ENCODE measurements at places on chromosomes 3 and 15.
A peak's percentile ranks its signal among the peaks of the same experiment; 100 is the strongest.

DNA sequence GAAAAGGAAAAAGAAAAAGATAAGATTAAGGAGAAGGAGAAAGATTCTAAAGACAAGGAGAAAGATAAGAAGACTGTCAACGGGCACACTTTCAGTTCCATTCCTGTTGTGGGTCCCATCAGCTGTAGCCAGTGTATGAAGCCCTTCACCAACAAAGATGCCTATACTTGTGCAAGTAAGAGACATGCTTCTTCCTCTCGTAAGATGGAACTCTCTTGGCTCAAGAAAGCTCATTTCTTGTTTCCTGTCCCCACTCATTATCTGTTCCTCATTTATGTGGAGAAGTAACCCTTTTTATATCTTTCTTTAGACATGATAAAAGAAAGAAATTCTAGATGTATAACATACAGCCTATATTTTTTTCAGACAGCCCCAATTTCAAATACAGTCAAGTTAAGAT lies 101.4 kb downstream of the KLHL25 start:
- no peak for DNase-seq

DNA sequence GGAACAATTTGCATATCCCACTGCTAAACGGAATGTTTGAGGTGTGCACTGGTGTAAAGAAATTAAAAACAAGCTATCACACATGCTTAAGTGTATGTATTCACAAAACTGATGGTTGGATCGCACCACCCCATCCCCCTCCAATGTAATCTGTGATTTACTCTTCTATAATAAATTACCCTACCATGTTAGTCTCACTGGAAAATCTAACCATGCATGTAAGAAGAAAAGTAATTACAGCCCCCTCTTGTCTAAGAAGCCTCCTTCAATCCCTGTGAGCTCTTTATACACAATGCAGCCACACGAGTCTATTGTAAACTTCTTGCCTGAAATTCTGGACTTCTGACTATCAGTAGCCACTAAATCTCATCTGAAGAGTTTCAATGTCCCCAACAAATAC lies 173.6 kb downstream of the ZBTB20 start:
- no peak for DNase-seq

- no peak for DNase-seq
Measured at GRCh38 chr15:71335591-71335990, 220.3 kb downstream of the THSD4 start.

DNA sequence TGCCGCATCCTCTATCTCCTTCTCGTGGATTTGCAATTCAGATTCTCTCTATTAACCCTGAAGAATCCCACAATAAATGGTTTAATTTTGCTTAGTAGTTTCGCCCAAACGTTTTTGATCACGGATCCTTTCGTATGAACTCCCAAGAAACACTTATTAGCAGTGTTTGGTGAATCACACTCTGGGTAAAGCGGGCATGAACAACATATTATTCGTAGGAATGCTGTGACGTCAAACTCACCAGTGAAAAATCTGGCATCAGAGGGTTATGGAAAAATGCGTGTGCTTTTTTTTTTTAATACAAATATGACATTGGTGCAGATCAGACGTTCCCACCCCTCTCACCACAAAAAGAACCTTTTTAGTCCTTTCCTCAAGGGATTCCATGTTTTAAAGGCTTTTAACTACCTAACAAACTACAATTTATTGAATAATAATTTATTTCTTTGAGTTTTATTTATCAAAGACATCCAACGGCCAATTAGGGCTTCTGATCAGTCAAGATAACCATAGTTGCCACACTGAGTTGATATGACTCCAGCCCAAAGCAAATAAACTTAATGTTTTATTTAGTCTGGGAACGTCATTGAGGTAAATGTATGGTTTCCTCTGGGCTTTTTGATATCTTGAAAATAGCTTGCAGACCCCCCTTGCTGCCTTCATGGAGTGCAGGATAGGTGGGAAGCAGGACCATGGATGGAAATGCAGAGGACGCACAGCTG lies 45.5 kb upstream of the CGNL1 start:
- no peak for DNase-seq

- no peak for DNase-seq
Measured at GRCh38 chr15:33780011-33780768, 188.1 kb upstream of the CHRM5 start.

- DNase-seq = no peak
Measured at GRCh38 chr3:187518616-187519015, 150.4 kb downstream of the RTP4 start.

GRCh38 chr3:192884777-192885773 lies 32.6 kb downstream of the MB21D2 start:
- no peak for DNase-seq

GRCh38 chr15:68210821-68211655 lies 5.9 kb upstream of the CALML4 start:
- no peak for DNase-seq

GRCh38 chr3:191051037-191051436 lies 148.0 kb upstream of the OSTN start:
- DNase-seq = peak; percentile 31

- no peak for DNase-seq
Measured at GRCh38 chr3:73653351-73653750, 28.6 kb upstream of the PDZRN3 start.

DNA sequence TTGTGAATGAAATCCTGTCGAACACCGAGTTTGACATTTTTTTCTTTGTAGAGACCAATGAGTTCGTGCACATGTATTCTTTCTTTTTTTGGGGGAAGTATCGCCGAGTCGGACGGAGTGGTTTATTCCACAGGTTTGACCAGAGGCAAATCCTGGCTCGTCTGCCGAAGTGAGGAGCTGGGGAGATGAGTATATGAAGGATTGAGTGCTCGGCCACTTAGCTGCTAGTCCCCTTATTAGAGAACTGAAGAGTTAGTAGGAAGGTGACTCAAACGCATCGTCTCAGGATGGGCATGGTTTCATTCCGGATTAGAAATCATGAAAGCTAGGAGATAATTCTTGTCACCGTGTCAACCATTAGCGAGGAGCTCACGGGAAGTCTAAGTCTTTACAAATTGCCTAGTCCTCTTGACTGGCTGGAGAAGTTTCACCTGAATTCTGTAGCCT lies 154.7 kb upstream of the GOLIM4 start:
- peak; percentile 61 for DNase-seq

- DNase-seq = no peak
Measured at GRCh38 chr3:189641776-189642175, 10.6 kb downstream of the TP63 start.

DNA sequence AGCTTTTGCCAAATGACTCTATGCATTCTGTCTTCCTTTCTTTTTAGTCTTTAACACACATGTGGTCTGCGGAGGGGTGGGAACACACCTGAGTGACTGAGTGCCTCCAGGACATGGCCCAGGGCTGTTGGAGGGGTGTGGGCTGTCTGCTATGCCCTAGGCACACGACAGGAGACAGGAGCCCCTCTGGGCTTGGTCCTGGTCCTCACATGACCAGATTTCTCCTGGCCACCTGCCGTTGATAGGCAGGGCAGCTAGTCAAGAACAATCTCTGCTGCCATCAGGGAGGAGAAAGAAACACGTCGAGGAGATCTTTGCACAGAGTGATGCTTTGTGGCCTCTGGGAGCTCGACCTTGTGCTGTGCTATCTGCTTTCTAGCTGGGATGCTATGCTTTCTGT lies 176.6 kb downstream of the KLF13 start:
- no peak for DNase-seq

DNA sequence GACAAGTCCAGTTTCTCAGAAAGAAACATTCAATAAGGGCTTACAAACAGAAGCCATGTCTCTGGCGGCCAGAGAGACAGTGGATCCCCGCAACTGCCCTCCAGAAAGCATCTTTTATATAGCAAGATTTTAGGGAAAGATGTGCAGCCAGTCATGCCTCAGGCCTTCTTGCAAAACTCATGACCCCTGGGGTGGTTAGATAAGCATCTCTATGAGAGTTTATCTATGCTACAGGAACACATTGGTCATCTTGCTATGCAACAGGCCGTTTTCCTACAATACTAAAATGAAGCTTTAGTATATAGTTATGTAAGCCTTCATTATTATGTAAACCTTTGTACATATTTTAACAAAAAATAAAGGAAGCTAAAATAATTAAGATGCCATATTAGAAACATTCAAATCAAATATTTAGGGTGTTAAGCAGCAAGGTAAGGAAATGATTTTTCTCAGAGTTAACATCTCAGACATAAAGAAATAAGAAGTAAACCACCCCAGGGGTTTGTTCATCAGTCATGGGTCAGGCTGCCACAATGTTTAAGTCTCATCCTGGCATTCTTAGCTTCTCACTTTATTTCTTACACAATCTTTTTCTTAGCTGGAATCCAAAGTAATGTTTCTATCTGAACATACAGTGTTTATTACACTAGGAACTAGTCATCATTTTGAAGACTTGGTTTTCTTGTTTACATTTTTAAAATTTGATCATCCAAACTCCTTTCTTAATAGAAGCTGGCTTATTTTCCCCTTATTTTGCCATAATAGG lies 6.3 kb upstream of the FSIP1 start:
- no peak for DNase-seq

- DNase-seq = no peak
Measured at GRCh38 chr15:40257656-40258450, 19.0 kb downstream of the PAK6 start.

DNA sequence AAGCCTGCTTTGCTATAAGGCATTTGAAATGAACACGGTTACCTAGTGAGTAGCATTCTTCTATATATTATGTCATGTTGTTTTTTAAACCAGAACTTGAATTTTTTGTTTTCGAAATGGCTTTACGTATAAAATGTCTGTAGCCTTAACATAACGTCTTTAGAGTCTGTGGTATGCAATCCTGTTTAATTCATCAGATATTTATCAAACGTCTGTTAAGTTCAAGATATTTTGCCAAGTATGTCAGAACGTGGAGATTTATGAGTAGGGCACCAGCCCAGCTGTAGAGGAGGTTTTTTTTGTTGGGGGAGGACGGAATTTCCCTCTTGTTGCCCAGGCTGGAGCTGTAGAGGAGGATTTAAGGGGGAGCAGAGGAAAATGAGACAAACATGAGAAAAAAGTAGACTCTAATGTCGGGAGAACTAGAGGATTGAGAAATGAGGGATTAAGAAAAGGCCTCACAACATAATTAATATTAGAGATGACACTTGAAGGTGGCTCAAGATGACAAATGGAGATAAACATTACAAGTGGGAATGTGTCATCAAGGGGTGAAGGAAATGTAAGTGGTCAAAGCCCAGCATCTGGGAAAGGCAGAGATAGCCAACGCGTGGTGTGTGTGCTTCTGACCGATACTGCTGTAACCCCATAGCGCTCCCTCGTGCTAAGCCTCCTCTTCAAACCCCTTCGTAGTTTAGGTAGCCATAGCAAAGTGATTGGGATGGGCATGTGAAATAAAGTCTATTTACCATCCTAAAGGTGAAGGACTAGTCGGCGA lies 154.0 kb upstream of the GOLGA6L4 start:
- DNase-seq = no peak

DNA sequence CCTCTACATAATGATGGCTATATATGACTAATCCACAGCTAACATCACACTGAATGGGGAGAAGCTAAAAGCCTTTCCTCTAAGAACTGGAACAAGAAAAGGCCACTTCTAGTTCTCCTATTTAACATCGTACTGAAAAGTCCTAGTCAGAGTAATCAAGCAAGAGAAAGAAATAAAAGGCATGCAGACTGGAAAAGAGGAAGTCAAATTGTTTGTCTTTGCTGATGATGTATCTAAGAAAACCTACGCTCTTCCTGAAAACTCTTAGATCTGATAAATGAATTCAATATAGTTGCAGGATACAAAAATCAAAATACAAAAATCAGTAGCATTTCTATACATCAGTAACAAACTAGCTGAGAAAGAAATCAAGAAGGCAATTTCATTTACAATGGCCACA lies 116.9 kb downstream of the TP63 start:
- DNase-seq = no peak

DNA sequence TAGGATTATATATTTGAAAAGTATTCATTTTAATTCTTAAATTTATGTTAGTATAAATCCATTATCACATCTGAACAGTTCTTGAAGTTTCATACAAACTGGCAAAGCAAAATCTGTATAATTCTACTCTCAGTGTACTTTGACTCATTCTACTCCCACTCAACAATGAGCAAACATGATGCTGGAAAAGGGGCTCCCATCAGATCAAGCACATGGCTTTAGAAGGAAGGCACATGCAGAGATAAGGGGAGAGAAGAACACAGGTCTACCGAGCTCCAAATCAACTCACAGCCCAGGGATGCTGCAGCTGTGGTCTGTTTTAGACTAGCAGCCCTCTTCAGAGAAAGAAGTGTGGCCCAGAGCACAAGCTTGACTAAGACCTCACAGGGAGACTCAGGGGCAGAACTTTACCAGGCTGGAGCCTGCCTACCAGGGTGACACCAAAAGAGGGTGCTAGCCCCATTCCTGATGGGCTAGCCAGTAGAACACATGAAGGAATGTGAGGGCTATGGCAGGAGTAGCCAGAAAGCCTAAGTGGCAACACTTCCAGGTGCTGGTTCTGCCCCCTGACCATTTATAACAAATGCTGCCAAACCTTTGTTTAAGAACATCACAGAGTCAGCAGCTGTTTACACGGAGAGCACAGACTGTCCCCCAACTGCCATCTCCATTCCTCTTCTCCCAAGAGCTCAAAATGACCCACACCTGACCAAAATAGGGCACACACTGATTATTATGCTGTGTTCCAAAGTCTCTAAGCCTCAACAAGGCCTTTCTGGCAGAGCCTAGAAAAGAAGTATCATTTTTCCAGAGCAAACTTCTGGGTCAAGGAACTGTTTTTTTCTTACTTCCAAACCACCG lies 19.5 kb downstream of the SEC22C start:
- DNase-seq = no peak

GRCh38 chr15:72242775-72243370 lies 11.9 kb upstream of the PKM start:
- DNase-seq = no peak

GRCh38 chr15:89085289-89085926 lies 2.8 kb upstream of the ABHD2 start:
- DNase-seq = no peak

GRCh38 chr3:81463781-81464180 lies 297.7 kb downstream of the GBE1 start:
- no peak for DNase-seq

Data from NCI-H146 (cell line).